ENCODE measurements at places on chromosomes 2 and 18.

- DNase-seq, result no peak
These were observed 158.3 kb downstream of the GLI2 start for GRCh38 chr2:120893811-120894584.

DNA sequence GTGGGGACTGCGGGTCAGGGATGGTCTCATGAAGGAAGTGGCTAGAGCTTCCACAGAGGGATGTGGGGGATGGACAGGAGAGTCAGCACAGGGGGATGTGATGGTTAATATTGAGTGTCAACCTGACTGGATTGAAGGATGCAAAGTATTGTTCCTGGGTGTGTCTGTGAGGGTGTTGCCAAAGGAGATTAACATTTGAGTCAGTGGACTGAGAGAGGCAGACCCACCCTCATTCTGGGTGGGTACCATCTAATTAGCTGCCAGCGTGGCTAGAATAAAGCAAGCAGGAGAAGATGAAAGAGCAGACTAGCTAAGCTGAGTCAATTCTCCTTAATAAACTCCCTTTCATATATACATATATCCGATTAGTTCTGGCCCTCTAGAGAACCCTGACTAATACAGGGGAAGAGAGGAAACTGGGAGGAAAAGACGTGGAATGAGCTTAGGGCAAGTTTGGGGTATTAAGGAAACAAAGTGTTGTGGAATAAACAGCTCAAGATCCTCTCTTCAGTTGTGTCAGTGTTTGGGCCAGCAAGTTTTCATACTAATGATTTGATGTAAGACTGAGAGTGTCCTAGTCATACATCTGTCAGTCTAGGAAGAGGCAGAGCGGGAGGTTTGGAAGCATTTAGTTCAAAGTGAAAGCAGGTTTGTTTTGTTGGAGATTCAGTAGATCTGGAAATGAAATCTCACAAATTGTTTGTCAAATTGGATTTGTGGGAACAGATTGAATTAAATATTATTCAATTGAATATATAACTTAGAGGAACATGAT lies 135.2 kb upstream of the NT5C1B start:
- DNase-seq, result no peak

- DNase-seq, result no peak
These were observed 516.0 kb upstream of the POU3F3 start for GRCh38 chr2:104337869-104338268.

DNA sequence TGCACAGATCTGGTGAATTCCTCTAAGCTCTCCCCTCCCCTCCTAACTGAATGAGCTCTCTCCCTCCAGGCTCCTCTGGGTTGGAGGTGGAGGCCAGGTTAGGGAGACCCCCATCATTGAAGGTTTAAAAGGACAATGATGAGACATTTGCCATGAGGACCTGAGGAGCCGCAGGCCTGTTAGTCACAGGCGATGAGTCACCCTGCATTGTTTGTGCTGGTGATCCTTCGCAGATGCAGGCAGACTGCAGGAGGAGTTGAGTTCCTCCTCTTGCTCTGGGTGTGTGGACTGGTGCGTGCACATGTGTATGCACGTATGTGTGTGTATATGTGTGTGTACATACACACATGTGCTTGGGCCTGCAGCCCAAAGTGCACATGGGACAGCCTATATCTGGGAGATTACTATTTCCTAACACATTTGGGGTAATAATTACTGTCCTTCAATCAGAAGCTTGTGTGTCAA lies 42.0 kb downstream of the MCFD2 start:
- peak; percentile 36 for DNase-seq

GRCh38 chr2:60821587-60822302 lies 59.6 kb upstream of the REL start:
- DNase-seq, result no peak

DNA sequence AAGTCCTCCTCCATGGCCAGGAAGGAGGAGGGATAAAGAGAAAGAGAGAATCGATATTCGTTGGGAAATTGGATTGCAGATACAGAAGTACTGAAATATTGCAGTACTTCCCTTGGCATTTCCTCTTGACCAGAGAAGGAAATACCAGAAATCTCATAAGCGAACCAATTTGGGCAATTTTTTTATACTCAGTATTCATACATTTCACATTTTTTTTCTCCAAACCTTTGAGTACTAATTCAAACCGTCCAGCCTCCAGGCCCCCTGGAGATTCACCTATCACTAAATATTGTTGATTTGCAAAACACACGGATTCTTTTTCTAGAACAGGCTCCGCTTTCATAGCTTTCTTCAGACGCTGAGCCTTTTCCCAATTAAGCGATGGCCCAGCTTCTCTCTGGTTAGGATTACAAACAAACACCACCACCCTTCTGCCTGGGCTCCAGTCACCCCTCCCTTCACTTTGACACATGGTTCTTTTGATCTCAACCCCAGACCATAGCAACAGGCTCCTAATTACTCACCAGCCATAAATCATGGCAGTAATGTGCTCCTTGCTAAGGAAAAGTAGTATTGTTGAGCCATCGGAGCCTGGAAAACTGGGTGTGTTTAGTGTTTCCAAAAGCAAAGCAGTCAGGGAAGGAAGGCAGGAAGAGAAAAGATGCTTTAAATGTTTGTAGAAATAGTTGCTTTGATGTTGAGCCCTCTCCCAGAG lies 138.4 kb upstream of the CCDC68 start:
- DNase-seq, result no peak

DNA sequence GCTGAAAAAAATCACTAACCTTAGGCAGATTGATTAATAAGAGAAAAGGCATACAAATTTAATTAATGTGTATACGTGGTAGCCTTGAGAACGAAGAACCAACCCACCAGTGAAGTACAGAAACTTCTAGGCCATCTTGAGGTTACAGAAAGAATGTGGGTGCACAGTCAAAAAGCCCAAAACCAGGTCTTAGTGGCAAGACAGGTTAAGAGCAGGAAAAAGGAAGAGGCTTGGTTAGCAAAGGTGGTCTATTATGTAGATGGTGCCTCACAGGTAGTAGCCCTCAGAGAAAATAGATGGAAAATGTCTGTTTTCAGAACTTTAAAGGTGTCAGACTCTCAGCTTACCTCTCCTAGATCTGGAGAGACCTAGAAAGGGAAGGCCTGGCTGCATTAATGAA lies 22.0 kb upstream of the SLC35G4 start:
- no peak for DNase-seq

- no peak for DNase-seq
These were observed 39.0 kb upstream of the PPP4R1 start for GRCh38 chr18:9653390-9653789.

All from CD4-positive, alpha-beta T cell treated with Interferon alpha-2 for 1 hour (primary cell).